ENCODE measurements at places on chromosomes 5 and 9. TPM values are rescaled to one million over a fixed set of nuclear protein-coding genes. Genes with fewer than 3 reads are reported as not detected.

FREM1 gene
- total RNA-seq, result 0.17 TPM

WNT8A gene
- total RNA-seq, result not detected

CATSPER3 gene
- total RNA-seq, result 0.68 TPM

DNA sequence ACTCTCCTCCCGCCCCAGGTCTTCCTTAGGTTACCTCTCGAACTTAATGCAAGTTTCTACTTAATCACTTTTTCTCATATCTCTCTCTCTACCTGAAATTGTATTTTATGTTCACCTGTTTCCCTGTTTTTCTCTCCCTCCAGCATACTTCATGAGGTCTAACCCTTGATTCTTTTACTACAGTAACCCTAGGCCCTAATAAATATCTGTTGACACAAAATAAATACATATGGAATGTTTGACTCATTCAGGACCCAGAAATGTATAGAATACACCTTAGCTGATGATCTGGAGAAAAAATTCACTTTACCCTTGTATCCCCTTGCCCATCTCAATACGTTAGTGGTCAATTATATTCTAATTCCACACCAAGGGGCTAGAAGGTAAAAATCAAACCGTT lies 250.9 kb upstream of the PTGER4 start:
- DNase-seq, result no peak

ANAPC2 gene
- 92.1 TPM for total RNA-seq

GRCh38 chr5:37825334-37825915 lies 14.4 kb downstream of the GDNF start:
- DNase-seq, result no peak

PTGES gene
- total RNA-seq, result 116 TPM

ANKRD34B gene
- total RNA-seq, result 0.15 TPM

DNA sequence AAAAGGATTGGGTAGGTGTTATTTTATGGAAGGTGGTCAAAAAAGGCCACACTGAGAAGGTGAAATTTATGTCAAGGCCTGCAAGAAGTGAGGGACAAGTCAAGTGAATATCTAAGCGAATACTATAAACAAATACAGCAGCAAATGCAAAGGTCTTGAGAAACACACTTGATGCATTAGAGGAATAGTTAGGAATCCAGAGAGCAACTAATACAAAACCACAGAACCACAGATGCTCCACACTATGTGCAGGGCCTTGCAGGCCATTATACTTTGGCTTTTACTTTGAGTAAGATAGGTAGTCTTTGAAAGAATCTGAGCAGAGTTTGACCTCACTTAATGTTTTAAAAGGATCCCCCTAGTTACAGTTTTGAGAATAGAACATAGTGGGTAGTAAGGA lies 4.6 kb downstream of the ZNF622 start:
- DNase-seq, result no peak

DNA sequence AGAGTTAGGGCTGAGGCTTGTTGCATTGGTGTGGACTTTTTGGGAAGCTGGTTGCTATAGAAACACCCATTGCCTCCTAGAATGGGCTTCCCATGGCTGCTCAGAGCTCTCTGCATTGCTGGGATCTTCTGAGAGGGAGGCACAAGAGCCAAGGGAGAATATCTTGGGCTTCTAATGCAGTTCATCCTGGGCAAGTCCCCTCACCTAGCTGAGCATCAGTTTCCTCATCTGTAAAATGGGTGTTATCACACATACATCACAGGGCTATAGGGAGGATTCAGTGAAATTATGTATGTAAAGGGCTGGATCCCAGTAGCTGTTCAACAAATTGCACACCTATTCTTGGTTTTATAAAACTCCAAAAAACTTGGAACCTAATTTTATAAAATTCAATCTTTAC lies 106.1 kb upstream of the ALDH1B1 start:
- no peak for DNase-seq

- DNase-seq, result no peak
Observed at GRCh38 chr9:104456831-104457230, 47.2 kb upstream of the OR13F1 start.

GRCh38 chr5:6905883-6906282 lies 192.7 kb downstream of the TENT4A start:
- no peak for DNase-seq

UBE2D2 gene
- total RNA-seq, result 115 TPM

GRCh38 chr9:97348871-97349270 lies 41.4 kb downstream of the CCDC180 start:
- no peak for DNase-seq

GRCh38 chr9:119224431-119224830 lies 144.8 kb downstream of the BRINP1 start:
- DNase-seq, result no peak

PTCD2 gene
- total RNA-seq, result 15.5 TPM

- no peak for DNase-seq
Observed at GRCh38 chr9:93119703-93119952, 14.4 kb downstream of the NINJ1 start.

TEX48 gene
- total RNA-seq, result not detected

DNA sequence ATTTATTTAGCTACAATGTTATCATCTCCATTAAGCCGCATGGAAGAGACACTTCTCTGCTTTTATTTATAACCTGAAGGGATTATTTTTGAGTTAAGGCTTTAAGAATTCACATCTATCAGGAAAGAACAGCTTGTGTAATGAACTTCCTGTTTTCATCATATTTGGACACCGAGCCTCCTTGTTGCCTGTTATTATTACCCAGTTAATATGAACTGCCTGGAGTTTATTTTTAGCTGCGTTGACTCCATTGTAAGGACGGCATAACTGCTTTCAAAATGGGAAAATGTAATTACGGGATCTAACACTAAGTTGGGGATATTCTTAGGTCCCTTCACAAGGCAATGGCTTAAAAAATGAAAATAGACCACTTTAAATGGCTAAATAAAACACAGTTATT lies 89.0 kb upstream of the NR4A3 start:
- DNase-seq, result no peak

EHMT1 gene
- total RNA-seq, result 116 TPM

- no peak for DNase-seq
Observed at GRCh38 chr9:100661668-100662067, 83.8 kb downstream of the CAVIN4 start.

GRCh38 chr5:93621327-93621798 lies 38.3 kb downstream of the NR2F1 start:
- DNase-seq, result peak; percentile 73

DNA sequence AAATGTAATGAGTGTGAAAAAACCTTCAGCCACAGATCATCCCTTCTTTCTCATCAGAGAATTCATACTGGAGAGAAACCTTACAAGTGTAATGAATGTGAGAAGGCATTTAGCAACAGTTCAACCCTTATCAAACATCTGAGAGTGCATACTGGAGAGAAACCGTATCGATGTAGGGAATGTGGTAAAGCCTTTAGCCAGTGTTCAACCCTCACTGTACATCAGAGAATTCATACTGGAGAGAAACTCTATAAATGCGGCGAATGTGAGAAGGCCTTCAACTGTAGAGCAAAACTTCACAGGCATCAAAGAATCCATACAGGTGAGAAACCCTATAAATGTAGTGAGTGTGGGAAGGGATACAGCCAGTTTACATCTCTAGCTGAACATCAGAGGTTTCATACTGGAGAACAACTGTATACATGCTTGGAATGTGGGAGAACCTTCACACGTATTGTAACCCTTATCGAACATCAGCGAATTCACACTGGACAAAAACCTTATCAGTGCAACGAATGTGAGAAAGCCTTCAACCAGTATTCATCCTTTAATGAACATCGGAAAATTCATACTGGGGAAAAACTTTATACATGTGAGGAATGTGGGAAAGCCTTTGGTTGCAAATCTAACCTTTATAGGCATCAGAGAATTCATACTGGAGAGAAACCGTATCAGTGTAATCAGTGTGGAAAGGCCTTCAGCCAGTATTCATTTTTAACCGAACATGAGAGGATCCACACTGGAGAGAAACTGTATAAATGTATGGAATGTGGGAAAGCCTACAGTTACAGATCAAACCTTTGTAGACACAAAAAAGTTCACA lies 19.2 kb downstream of the ZNF354C start:
- no peak for DNase-seq

DNA sequence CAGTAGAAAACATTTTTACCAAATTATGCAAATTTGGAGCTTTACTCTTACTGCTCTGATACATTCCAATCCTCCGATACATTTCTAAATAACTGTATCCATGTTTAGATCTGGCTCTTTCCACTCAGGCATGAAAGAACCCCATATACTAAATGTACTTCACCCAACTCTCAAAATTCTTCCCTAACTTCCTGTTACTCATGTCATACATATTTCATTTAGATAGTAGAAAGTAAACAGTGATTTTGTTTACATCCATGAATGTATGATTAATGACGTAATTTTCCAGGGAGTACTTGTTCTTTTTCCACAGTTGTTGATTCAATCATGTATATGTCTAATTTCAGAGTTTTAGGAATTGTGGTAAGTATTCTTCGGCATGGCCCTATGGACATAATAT lies 1426.5 kb upstream of the C9orf72 start:
- DNase-seq, result no peak

VLDLR gene
- 8.1 TPM for total RNA-seq

DNA sequence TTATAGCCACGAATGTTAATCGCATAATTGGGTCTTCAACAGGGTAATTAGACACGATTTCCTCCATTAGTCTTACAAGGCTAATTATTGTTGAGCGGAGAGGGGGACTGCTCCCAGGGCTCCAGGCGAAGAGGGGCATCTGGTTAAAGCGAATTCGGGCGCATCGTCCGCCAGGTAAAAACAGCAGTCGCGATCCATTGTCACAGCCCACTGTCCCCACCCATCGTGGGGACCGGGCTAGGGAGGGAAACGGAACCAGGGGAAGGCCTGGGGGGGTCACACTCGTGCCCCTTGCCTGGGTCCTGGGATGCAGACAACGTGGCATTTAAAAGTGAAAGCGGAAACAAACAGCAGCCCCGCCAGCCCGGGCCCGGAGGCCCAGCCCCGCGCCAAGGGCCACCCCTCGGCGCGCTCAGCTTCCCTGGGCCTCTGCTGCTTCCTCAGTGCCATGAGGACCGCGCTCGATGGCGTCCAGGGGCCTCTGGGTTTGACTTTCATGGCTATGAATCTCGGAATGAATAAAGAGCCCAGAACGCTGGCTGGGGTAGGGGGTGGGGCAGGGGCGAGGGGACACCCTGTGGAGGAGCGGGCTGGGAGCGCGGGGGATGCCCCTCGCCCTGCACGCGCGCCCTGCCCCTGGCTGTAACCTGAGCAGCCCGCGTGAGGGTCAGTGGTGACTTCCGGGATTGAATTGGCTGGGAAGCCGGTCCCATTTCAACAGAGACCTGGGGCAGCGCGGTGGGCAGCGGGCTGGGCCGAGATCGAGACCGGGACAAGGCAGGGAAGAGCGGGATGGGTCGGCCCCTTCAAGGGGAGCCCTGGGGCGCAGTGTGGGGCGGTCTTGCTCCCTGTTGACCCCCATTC lies 99.9 kb downstream of the GTF3C4 start:
- DNase-seq, result no peak

CCL28 gene
- total RNA-seq, result 2.2 TPM

DNA sequence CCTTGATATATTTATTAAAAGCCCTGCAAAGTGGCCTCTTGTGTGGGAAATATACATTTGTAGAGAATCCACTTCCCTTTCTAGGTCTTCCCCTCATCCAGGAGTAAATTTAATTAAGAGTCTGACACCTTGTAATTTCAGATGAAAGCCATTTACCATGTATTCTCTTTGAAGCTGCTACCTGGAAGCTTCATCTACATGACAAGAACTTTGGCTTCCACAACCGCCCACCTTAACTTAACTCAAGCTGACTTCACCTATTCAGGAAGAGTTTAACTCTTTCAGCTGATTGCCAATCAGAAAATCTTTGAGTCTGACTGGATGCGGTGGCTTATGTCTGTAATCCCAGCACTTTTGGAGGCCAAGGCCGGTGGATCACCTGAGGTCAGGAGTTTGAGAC lies 899.9 kb downstream of the TAF11L14 start:
- DNase-seq, result no peak

- DNase-seq, result peak; percentile 57
Observed at GRCh38 chr9:37290940-37291485, 131.5 kb upstream of the GRHPR start.

- peak; percentile 80 for DNase-seq
Observed at GRCh38 chr5:172412724-172413286, 41.5 kb downstream of the SH3PXD2B start.

PCDHB9 gene
- total RNA-seq, result not detected

- no peak for DNase-seq
Observed at GRCh38 chr5:125120012-125120411, 373.6 kb upstream of the ZNF608 start.

DNA sequence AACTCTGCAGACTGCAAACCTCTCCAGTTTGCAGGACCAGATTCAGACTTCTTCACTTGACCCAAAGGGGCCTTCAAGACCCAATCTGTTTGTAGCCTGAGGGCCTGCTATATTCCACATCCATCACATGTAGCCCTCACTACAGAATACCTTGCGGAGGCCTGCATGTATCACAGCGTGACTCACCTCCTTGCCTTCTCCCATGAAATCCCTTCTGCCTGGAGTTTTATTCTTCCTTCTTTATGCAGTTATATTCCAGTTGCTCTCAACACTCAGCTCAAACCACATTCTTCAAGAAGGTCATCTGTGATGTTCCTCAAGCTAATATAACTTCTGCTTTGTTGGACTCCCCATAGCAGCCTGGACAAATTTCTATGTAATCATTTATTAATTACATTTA lies 198.5 kb upstream of the PTGER4 start:
- DNase-seq, result no peak

GRCh38 chr9:134629061-134629585 lies 12.5 kb upstream of the COL5A1 start:
- DNase-seq, result no peak

DNA sequence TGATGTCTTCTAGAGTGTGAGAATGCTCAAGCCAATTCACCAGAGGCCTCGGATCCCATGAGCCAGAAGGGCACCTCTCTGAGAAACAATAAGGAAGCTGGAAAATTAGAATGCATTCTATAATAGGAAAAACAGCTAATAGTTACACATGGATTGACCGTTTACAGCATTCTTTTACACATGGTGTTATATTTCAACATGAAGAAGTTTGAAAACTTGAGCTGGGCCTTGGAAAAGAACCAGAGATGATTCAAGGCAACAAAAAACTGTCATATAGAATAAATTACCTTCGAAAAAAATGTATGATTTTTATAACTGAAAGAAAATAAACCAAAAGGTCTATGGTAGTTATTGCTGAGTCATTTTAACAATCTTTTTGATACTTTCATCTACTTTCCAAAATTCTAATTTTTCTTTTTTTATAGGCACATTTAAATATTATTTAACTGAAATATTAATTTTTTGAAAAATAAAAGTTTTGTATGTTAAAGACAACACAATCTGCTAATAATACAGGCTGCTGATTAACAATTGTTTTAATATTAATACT lies 6.2 kb downstream of the SH3TC2 start:
- no peak for DNase-seq

PDE6A gene
- 0.50 TPM for total RNA-seq

GRCh38 chr5:69374911-69375446 lies 5.4 kb downstream of the RAD17 start:
- DNase-seq, result no peak

GRCh38 chr5:31479706-31480105 lies 52.2 kb downstream of the DROSHA start:
- no peak for DNase-seq

GRCh38 chr5:85466423-85466822 lies 1081.7 kb upstream of the EDIL3 start:
- no peak for DNase-seq
